ENCODE measurements at places on chromosomes 5 and 9. TPM values are rescaled to one million over a fixed set of nuclear protein-coding genes. Genes with fewer than 3 reads are reported as not detected.

DNA sequence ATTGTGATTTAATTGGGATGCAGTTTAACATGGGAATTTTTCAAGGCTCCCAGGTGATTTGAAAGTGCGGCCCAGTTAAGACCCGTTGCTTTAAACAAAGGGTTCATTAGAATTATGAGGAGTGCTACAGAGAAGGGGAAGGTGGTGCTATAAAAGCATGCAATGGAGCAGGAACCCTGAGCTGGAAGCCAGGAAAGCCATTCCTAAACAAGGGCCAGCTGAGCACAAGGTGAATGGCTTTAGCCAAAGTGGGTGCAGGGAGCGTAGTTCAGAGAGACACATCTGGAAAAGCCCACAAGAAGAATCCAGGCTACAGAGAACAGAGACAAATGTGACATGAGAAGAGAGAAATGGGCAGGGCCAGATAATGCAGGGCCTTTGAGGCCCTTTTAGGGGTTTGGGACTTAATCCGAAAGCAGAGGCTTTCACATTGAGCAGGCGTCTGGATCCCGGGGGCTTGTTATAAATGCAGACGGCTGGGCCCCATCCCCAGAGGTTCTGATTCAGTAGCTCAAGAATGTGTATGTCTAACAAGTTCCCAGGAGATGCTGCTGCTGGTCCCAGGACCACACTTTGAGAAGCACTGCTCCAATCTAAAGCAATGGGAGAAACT is 138.1 kb upstream of the WWC1 start:
- no peak for DNase-seq

DNA sequence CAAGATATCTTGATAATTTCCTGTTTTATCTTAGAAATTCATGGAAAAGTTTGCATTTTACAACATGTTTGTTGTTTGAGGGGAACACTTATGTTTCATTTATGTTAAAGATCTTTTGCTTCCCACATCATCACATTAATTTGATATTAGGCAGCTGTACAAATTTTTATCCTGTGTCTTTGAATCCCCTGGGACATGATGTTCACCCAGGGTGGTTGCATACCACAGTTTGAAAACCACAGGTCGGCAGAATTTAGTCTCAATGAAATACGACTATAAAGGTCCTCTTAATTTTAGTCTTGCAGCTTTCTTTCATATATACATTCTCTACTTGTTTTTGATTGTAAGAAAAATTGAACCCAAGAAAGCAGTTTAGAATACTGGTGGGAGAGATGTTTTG is 3.7 kb downstream of the NAA35 start:
- no peak for DNase-seq

GRCh38 chr9:22529426-22530199 is 83.0 kb downstream of the DMRTA1 start:
- no peak for DNase-seq

NR5A1 gene
- not detected for total RNA-seq

NR2F1-AS1 gene
- 1.0 TPM for total RNA-seq

DNA sequence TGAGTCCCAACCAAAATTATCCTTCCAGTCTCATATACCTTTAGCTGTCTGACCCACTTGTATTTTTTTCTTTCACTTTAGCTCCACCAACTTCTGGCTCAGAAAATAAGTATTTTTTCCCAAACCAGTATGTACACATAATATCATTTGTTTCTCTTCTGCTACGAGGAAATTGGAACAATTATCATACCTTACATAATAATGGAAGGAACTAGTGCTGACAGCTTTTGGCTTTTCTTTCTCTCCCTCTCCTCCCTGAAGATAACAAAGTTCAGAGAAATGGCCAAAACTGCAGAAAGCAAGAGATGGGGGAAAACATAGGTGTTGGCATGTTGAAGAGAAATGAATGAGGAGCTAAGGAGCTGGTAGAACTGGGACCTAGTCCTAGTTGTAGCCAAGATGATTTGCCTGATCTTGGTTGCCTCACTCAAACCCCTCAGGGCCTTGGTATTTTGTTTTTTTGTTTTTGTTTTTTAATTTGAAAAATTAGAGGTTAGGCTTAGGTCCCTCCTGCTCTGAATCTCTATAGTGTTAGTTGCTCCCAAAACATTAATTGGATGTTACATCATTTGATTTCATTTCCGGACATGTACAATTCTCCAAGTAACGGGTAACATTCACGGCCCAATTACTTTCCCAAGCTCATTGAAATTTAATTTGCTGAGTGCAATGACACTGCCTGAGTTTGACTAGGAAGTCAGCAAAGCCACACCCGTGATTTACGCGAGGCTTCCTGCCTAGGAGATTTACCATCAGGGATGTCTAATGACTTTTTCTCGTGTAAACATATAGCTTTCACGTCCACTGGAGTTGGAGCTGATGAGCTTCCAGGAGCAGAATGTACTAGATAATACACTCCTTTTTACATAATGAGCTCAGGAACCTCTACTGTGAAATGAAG is 291.6 kb downstream of the TLE1 start:
- no peak for DNase-seq

DNA sequence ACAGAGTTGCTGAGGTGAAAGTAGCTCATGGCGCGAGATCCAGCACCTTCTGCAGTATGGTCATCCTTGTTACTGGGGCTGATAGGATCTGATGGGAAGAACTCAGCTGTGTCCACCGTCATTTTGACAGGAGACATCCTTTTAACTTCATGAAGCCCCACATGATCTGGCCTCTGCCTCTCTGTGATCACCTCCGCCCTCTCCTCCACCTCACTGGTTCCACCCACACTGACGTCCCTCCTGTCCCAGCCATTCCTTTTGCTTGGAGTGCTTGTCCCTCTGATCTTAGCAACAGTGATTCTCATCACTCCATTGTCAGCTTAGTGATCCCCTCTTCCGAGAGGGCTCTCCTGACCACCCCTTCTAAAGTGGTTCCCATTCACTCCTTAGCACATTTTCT is 25.8 kb downstream of the NEUROG1 start:
- no peak for DNase-seq

DNA sequence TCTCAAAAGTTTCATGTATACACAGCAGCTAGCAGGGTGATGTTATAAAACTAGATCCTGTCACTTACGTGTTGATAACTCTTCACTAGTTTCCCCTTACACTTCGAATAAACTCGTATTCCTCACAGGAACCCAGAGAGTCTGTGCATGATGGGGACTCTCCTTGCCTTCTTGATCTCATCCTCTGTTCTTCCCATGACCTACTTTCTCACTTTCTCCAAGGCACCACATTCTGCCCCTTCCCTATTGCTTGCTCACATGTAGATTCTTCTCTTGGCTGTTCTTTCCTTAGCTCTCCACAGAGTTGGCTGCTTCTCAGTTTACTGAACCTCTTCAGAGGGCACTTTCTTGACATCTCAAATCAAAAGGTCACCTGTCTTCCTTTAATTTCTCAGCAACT is 1.2 kb upstream of the AOPEP start:
- DNase-seq = no peak

DNA sequence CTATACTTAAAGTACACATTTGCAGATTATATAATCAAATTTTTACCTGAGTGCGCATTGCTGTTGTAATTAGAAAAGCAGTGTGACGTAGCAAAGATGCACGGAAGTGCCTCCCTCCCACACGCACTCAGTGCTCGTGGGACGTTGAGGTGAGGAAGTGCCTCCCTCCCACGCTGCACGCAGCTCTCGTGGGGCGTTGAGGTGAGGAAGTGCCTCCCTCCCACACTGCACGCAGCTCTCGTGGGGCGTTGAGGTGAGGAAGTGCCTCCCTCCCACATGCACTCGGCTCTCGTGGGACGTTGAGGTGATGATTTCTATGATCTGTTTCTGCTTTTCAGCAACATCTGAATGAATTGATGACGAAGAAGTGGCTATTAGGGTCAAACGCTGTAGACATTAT is 21.0 kb downstream of the EXOC3 start:
- DNase-seq = no peak

DNA sequence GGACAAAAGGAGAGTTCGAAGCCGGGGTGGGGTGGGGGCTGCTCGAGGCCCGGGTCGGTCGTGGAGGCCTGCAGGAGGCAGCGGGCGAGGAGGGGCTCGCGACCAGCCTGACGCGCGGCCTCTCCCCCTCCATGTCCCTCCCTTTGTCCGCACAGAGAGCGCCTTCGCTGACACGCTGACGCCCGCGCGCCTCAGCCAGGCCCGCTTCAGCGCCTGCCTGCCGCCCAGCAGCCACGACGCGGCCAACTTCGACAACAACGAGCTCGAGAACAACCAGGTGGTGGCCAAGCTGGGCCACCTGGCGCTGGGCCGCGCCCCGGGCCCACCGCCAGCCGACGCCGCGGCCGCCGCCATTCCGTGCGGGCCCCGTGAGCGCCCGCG is 42.2 kb downstream of the NEURL1B start:
- DNase-seq = no peak

TLE4 gene
- 46.8 TPM for total RNA-seq

GRCh38 chr5:65779643-65780042 is 57.6 kb downstream of the NLN start:
- no peak for DNase-seq

PPP3R2 gene
- total RNA-seq = not detected

DNA sequence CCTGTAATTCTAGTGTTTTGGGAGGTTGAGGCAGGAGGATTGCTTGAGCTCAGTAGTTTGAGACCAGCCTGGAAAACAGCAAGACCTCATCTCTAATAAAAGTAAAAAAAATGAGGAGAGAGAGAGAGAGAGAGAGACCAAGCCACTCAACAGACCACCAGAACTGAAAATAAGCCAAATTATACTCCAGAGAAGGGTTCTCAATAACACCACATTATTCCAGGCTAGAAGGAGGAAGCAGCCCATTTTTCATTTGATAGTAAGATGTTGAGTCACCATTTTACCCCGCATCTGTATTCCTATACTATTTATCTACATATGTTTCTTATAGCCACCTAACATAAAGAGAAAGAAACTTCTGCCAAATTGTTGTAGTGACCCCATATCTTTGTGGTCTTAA is 134.8 kb downstream of the PCSK5 start:
- DNase-seq = no peak

DNA sequence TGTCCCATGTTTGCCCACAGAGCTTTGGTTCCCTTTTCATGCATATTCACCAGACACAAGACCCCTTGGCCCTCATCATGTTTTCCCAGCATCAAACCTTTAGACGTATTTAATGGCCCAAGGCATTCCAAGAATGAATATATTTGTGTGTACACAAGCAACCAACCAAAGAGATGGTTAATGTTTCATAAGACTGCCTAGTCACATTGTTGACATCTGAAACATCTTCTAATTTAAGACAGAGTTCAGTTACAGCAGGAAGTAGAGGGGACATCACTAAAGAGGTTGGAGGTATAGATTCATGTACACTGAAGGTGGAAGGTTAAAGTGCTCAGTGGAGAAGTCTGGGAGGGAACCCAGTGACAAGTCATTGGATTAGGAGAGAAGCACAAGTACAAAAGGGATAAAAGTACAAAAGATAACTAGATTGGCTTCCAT is 49.1 kb downstream of the SUSD1 start:
- peak; percentile 6 for DNase-seq

DNA sequence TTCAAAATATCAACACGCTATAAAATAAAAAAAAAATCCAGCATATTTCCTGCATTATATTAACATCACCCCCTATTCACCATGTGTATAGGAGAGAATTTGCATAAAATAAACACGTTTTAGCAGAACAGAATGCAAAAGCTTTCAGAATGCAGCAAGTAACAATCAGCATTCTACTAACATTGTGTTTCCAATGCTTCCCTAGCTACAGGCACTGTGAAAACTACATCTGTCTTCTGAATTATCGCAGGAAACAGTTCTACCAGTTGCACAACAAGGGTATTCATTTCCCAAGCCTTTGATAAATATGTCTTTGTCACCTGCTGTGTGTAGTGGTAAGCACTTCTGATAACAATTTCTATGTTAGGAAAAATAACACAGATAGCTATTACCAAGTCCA is 1015.8 kb downstream of the CDH18 start:
- no peak for DNase-seq

DNA sequence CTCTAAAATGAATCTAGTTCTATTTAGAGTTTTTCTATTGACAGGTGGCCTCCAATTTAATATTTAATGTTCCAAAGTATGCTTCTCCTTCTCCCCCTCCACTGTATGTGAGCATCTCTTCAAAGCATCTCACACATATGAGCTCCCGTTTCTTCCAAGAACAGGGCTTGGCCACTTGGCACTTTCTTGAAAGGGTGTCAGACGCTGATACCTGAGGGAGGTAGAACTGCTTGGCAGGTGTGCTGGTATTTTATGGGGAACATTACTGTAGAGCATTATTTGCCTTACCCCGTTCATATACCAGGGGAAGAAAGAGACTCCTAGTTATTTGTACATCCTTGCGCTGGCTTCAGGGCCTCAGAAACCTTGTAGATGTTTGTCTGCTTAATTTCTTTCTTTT is 1.9 kb downstream of the RCL1 start:
- no peak for DNase-seq

DNA sequence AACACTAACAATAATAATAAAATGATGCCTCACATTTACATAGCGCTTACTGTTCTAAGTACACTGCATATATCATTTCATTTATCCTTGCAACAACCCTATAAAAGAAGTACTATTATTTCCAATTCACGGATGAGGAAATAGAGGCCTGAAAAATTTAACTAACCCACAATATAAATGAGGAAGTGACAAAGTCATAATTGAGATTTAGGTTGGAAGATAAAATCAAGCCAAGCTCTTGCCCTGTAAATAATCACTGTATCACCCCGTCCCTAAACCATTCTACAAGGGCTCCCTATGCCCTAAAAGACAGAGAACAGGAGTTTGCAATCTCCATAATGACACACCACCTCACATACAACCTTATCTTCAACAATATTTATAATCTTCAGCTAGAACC is 49.6 kb downstream of the STRBP start:
- no peak for DNase-seq

- no peak for DNase-seq
Measured at GRCh38 chr9:135663857-135664256, 748 bp downstream of the LCN9 start.

- no peak for DNase-seq
Measured at GRCh38 chr9:104256696-104257062, 162.6 kb downstream of the SMC2 start.

DNA sequence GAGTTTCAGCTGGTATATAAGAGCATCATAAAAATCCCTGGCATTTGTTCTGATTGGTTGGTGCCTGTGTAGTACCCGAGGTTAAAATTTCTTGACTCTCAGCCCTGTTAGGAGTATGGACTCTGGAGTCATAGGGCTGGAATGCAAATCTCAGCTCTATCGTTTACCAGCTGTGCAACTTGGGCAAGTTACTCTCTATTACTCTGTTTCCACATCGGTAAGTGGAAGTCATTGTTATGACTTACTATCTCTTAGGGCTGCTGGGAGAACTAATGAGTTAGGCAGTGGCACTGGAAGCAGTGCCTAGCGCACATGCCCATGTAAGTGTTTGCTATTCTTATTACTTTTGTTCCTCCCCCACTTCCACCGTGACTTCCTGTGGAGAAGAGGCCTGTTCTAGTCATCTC is 141.6 kb downstream of the BOD1 start:
- DNase-seq = no peak

DOLPP1 gene
- 8.5 TPM for total RNA-seq

AFF4 gene
- total RNA-seq = 79.2 TPM

All from lower leg skin (tissue), 4 donors.